ENCODE measurements at places on chromosomes 12 and 14.
A peak's percentile ranks its signal among the peaks of the same experiment; 100 is the strongest.

DNA sequence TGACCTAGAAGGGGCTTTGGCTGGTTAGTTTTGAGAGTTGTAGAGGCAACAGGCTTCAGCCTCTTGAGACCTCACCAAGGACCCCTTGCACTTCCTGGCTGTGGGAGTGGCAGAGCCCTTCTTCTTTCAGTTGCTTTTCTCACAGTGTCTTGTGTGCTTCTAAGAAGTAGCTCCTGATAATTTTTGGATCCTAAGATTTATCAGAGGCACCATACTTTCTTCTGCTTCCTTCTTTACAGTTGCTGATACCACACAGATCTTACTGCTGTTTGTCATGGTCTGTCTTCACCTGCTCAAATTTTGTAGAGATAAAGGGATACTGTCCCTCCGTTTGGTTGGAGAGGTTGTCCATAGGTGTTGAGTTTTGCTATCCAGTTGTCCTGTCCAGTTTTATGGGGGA lies 33.8 kb downstream of the VRK1 start:
- DNase-seq: no peak

GRCh38 chr12:11578461-11578993 lies 70.9 kb upstream of the ETV6 start:
- no peak for DNase-seq

GRCh38 chr12:109727746-109728726 lies 14.4 kb downstream of the FAM222A start:
- DNase-seq: no peak

DNA sequence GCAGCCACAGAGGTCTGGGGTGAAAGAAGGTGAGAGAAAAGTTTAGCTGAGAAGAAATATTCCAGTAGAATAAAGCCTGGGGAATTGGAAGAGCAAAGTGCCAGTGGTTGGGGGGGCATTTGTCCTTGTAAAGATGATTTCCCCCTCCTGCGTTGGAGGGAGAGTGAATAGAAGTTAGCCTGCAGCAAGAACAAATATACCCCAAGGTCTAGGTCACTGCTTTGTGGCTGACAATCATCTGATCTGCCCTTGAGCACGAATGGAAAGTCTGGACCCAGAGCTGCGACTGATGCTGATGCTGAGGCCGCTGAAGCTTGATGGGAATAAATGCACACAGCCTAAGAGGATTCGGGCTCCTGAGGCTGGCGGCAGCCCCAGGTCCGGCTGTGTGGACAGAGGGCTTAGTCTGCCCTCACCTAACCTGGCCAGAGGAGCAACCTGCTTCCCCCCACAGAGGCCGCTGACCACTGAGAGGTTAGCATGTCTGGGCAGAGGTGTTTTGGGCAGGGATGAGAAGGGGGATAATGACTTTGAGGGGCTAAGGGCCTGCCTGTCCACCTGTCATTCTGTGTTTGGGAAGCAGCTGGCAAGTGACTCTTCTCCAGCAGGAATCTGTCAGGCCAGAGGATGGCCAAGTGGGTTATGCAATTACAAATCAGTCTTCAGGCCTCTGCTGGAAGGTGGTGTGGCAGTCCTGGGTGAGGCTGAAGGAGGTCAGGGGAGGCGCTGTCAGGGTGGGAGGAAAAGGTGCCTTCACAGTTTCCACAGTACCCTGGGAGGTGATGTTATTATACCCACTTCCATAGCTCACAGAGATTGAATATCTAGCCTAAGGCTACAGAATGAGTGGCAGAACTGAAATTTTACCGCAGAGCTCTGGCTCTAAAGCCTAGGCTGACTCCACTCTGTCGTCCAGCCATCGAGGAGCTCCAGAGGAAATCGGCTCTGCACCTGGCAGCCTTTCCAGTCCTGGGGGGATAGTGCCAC lies 11.7 kb downstream of the TUBA1C start:
- no peak for DNase-seq

- no peak for DNase-seq
Observed at GRCh38 chr12:45189766-45190403, 26.0 kb upstream of the ANO6 start.

- DNase-seq: no peak
Observed at GRCh38 chr12:100208834-100209233, 8.2 kb downstream of the ACTR6 start.

DNA sequence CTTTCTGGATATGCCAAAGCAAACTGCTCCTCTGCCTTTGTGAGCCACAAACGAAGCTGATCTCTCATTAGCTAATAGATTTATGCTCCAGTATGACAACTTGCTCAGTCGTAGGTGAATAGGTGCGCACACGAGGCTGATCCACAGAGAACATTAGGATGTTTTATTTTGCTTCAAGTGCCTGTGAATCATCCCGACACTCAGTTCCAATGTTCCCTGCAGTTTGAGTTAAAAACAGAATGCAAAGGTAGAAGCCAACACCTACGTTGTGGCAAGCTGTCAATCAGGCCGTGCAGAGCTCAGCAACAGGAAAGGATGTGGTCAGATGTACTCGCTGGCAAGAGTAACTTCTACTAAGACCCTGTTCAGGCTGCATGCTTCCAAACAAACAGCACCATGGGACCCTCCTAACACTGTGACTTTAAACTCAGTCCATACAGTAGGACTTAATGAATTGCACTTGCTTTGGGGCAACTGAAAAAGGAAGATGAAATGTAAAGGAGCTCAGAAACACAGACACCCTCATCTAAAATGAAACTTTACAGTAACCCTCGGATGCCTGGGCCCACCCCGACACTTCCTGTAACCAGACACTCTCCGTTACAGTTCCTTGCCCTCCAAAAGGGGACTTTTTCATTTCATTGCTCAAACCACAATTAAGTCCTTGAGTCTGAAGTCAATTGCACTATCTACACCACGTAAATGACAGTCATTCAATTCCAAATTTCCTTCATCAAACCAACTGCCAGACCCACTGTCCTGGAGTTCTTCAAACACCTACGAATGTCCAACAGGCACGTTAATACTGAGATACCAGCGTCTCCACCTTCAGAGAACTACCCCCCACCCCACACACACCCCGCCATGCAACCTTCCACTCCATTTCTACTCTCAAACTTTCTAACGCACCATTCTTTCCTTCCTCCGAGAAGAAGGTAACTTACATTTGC lies 1.6 kb downstream of the CCDC88C start:
- DNase-seq: peak; percentile 54

DNA sequence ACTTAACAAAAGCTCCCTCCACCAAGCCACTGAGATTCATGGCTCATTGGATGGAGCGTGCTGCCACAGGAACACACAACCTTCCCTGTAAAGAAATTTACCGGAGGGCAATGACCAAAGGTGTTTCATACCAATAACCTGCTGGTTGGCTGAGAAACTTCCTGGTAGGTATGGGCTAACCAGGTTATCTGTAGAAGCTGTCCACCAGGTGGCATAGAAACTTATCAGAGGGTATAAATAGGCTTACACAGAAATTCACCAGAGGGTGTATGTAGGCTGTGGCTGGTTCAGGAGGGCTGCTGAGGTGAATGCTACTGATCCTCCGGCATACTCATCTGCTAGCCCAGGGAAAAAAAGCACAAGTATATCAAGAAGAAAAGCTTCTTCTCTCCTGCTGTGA lies 27.1 kb upstream of the MTERF2 start:
- no peak for DNase-seq

DNA sequence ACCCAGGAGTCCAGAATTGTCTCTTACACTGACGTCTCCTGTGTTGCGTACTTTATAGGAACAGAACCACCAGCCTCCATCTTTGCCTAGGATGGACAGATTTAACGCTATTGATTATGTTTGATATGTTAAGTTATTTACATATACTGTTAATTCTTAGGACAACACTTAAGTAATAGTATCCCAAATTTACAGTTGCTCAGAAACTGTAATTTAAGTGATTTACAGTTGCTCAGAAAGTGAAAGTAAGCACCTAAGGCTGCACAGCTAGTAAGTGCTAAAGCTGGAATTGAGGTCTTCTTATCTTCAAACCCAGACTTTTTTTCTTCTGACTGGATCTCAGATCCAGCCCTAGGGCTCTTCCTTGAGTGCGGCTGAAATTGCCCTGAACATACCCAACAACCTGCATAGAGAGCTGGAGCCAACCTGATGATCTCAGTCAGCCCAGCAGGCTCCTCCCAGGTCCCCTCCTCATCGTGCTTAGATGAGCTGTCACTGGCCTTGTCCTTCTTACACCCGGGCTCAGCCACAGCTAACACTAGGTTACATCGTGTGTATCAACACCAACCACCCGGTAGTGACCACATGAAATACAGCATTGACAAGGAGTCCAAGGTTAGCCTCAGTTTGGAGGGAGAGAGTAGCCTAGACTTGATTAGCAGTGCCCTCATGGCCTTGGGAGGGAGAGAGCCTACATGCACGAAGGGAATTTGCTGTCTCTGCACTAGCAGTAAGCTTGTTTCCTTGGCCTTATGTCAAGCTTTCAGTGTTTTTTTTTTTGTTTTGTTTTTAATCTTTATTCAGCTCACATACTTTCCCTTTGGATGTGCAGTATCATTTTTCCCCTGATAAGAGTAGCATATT lies 111.1 kb upstream of the ARHGAP5 start:
- no peak for DNase-seq

DNA sequence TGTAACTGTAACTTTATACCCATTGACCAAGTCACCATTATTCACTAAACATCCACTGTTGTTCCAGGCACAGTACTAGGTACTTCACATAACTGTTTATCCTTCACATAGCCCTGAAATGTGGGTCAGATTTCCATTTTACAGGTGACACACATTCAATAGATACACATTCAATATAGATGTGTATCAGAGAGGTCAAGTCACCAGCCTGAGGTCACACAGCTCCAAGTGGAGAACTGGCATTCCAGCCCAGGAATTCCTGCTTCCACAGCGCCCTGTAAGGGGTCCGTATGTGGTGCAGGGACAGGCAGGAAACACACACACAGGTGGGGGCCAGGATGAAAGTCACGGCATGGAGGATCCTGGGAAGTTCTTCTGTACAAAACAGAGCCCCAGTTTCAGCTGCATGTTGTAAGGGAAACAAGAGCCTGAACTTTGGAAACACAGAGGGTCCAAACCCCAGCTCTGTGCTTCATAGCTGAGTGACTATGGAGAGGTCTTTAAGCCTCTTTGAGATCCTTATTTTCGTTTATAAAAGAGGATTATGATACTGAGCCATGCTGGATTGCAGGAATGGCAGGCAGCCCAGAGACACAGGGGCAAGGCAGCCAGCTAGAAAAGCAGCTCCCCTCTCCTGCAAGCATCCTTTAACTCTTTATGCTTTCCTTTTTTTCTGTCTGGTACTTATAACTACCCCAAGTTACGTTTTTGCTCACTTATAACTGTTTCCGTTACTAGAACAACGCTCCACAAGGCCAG lies 50.3 kb upstream of the DICER1 start:
- DNase-seq: no peak

DNA sequence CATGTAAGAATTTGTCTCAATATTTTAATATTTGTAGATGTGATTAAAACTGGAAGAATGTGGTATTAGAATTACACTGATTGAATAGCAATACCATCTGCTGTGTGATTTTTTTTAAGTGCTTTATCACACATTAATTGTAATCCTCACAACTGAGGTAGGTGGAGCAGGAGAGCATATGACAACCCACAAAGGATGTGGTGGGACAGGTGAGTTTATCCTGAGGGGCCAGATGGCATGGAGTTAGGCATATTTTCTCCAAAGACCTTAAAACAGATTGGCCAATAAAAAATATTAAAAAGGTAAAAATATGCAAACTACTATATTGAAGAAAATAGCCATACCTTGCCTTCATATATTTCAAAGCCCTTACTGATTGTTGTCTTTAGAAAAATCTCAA lies 7.8 kb downstream of the LRRC10 start:
- no peak for DNase-seq

DNA sequence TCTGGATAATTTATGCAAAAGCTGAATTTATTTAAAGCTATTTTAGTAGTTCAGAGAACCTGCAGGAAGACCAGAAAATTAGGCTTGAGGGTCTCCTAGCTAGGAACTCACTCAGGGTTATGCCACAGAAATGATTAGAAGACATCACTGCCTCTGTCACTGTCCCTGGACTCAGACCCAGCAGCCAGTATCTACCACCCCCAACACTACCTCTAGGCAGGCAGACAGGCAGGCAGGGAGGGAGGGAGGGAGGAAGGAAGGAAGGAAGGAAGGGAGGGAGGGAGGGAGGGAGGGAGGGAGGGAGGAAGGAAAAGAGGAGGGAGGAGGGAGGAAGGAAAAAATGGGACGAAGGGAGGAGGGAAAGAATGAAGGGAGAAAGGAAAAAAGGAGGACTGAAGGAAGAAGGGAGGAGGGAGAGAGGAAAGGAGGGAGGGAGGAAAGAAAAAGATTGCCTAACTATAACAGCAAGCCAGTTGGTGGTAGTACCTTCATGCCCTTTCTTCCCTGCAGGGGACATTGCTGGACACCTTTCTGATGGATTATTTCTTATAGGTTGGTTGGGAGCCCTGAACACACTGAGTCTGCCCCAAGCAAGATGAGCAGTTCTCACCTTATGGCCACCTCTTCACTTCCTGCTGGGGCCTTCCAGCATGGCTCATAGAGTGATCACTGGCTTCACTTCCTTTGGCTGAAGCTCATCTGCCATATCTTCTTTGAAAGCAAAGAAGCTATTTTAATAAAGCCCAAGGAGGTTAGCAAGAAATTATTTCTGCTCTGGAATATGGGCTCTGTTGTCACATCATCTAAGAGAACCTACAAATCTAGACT lies 49.7 kb downstream of the KICS2 start:
- no peak for DNase-seq

DNA sequence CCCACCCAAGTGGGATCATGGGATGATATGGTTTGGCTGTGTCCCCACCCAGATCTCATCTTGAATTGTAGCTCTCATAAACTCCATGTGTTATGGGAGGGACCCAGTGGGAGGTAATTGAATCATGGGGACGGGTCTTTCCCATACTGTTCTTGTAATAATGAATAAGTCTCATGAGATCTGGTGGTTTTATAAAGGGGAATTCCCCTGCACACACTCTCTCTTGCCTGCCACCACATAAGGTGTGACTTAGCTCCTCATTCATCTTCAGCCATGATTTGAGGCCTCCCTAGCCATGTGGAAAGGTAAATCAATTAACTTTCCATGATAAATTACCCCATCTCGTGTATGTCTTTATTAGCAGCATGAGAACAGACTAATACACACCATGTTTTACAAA lies 109.2 kb downstream of the IGF1 start:
- DNase-seq: no peak

GRCh38 chr14:96180043-96180874 lies 24.4 kb upstream of the BDKRB2 start:
- DNase-seq: no peak

DNA sequence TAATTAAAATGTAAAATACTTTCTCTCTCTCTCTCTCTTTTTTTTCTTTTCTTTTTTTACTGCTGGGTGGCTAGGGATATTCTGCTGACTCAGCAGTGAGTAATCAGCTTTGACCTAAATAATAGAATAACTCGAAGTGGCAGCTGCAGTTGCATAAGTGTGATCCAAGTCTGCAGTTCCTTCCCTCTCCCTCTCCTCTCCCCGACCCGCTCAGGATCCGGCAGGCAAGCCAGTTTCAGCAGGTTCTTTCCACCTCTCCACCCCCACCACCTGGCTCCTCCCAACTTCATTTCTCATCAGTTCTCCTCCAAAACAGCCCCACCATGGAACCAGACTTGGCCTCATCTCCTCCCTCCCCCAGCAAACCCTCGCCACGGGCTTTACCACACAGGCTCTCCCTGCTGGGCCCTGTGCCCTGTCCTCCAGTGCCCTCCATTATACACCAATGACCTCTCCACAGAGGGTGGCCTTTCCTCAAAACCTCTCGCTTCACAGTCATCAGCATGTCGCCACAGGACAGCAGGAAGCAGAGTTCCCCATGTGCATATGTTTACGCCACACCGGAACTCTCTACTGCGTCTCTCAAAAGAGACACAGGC lies 22.4 kb downstream of the SLC7A8 start:
- no peak for DNase-seq

All from NCI-H345 (cell line).